Gastrocnemius medialis (tissue), 4 donors: ENCODE measurements at places on chromosomes 16 and 17. TPM values are rescaled to one million over a fixed set of nuclear protein-coding genes. Genes with fewer than 3 reads are reported as not detected.

- H3K27me3 ChIP-seq: no peaks in the 10 kb centered on the region
- no peaks in the 10 kb centered on the region for H3K4me1 ChIP-seq
Measured at GRCh38 chr17:10304758-10305300, 68.0 kb downstream of the MYH13 start.

DNA sequence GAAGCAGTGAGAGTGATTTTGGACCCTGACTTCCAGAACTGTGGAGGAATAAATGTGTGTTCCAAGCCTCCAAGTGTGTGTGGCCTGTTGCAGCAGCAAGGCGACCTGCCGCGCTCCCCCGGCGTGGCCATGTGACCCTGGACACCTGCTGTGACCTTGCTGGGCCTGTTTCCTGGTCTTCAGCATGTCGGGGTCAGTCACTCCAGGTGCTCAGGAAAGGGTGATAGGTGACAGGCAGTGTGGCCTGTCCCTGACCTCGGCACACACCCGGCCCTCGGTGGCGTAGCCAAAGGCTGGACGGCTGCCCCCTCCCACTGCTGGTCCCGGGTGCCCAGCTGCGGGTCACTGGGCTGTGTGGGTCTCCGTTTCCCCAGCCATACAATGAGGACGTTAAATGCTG lies 31.8 kb upstream of the ZNF469 start:
- no peaks in the 10 kb centered on the region for H3K27me3 ChIP-seq
- no peak overlapping the region for H3K4me3 ChIP-seq
- no peak overlapping the region for H3K27ac ChIP-seq
- H3K4me1 ChIP-seq: no peaks in the 10 kb centered on the region
- H3K36me3 ChIP-seq: no peaks in the 10 kb centered on the region

DNA sequence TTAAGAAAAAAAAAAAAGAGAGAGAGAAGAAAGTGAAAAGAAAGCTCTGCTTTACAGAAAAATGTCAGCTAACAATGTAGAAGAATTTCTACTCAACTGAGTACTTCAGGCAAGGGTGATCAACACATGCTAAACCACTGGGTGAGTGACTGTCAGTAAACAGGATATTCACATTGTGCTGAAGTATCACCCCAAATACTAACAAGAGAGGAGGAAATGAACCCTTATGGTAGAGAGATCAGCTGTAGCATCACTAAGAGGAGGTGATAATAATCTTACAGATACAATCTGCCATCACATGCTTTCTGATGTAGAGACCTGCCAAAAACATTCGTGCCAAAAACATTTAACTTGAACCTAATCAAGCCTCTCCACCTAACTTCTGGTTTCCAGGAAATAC lies 30.7 kb upstream of the ICAM2 start:
- no peaks in the 10 kb centered on the region for H3K27me3 ChIP-seq
- no peak overlapping the region for H3K27ac ChIP-seq
- H3K4me3 ChIP-seq: no peak overlapping the region
- no peaks in the 10 kb centered on the region for H3K36me3 ChIP-seq
- no peaks in the 10 kb centered on the region for H3K4me1 ChIP-seq

- peaks cover 10% of the 10 kb centered on the region for H3K27me3 ChIP-seq
- no peak overlapping the region for H3K27ac ChIP-seq
- no peaks in the 10 kb centered on the region for H3K4me1 ChIP-seq
- no peak for DNase-seq
Measured at GRCh38 chr17:62809656-62810055, 1.5 kb upstream of the MARCHF10 start.

Gene KREMEN2
- total RNA-seq: not detected

GRCh38 chr16:61309386-61309785 lies 726.9 kb downstream of the CDH8 start:
- no peaks in the 10 kb centered on the region for H3K27me3 ChIP-seq
- no peak for DNase-seq
- H3K36me3 ChIP-seq: no peaks in the 10 kb centered on the region
- no peaks in the 10 kb centered on the region for H3K4me1 ChIP-seq
- no peak overlapping the region for H3K4me3 ChIP-seq

Gene NPIPA2
- total RNA-seq: 0.60 TPM

Gene CDK5R1
- 1.3 TPM for total RNA-seq

Gene CLUH
- total RNA-seq: 165 TPM

DNA sequence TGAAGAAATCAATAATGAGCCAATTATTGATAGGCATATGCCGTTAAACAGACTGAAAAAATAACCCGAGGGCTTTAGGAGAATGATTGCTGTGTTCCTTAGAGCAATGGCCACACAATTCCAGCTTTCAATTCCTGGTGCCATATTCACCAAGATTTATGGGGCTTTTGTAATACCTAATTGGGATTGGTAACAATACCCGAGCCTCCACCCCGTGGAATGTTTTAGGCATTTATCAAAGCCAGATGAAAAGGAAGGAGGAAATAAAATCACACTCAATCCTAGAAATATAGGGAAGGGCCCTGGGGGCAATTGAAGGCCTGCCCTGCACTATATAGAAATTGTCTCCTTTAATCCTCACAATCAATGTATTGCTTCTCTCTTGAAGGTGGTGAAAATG lies 42.1 kb upstream of the MLYCD start:
- no peaks in the 10 kb centered on the region for H3K27me3 ChIP-seq
- no peaks in the 10 kb centered on the region for H3K36me3 ChIP-seq
- no peaks in the 10 kb centered on the region for H3K4me1 ChIP-seq
- no peak for DNase-seq
- no peak overlapping the region for H3K27ac ChIP-seq

DNA sequence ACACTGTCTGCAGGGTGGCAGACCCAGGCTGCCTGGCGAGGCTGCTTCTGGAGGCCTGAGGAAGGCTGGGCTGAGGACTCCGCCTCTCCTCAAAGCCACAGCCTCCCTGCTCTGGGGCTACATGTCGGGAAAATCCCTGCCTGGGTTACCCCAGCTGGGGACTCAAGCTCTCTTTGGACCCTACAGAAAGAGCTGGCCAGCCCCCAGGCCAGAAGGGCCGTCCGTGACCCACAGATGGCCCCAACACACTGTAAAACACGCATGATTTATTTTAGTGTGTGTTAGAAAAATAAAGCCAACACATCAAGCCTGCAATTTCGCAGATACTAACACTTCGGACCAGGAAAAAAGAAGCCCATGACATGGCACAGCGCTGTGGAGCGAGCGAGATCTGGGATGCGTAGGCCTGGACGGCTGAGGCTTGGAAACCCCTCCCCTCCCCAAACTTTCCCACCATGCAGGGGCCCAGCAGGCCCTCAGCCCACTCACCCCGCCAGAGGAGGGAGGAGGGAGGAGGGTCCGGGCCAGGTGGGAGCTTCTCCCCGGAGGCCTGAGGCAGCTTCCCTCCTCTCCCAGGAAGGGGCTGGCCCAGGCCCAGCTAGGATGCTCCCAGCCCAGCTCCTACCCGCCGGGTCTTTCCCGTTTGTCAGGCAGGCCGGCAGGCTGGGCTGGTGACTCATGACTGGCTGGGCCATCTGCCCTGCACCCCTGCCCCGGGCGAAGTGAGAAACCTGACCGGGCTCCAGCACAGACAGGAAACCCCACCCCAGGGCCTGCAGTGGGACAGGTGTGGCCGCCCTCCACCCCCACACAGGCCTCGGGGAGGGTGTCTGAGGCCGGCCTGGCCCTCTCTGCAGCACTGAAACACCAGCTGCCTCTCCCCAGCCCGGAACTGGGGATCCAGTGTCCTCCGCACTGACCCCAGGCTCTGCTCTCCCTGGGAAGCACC lies 34.1 kb upstream of the SLC38A10 start:
- H3K27me3 ChIP-seq: no peaks in the 10 kb centered on the region
- H3K36me3 ChIP-seq: no peaks in the 10 kb centered on the region
- H3K27ac ChIP-seq: peak overlapping the region; percentile 90
- peak; percentile 99 for DNase-seq
- H3K4me1 ChIP-seq: peaks cover 54% of the 10 kb centered on the region
- peak overlapping the region; percentile 35 for H3K4me3 ChIP-seq

DNA sequence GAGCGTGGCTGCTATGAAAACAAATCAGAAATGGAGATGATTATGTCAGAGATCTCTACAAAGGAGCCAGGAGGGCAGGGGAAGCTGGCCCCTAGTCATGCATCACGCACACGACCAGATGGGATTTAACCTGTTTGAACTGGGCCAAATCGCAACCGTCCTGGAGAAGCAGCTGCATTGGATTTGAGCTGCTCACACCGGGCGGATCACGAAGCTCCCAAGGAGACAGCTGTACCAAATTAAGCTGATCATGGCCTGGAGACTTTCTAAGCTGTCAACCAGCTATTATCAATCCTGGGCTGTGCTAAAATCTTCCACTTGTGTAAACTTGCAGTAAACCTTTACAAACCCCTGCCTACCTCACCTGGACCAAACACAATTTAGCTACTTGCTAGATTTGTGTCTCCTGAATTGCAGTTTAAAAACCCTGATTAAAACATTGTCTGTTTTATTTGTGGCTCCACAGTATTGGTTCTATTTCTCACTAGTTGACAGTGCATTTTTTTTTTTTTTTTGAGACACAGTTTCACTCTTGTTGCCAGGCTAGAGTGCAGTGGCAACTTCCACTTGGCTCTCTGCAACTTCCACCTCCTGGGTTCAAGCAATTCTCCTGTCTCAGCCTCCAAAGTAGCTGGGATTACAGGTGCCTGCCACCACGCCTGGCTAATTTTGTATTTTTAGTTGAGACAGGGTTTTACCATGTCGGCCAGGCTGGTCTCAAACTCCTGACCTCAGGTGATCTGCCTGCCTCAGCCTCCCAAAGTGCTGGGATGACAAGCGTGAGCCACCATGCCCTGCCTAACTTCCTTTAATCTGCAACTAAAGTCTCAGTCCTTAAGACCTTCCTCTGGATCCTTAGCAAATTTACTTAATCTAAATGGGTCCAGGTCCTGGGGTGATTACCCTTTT lies 98.3 kb upstream of the GRIN2A start:
- no peak overlapping the region for H3K27ac ChIP-seq
- no peaks in the 10 kb centered on the region for H3K4me1 ChIP-seq
- no peak overlapping the region for H3K4me3 ChIP-seq
- DNase-seq: no peak

DNA sequence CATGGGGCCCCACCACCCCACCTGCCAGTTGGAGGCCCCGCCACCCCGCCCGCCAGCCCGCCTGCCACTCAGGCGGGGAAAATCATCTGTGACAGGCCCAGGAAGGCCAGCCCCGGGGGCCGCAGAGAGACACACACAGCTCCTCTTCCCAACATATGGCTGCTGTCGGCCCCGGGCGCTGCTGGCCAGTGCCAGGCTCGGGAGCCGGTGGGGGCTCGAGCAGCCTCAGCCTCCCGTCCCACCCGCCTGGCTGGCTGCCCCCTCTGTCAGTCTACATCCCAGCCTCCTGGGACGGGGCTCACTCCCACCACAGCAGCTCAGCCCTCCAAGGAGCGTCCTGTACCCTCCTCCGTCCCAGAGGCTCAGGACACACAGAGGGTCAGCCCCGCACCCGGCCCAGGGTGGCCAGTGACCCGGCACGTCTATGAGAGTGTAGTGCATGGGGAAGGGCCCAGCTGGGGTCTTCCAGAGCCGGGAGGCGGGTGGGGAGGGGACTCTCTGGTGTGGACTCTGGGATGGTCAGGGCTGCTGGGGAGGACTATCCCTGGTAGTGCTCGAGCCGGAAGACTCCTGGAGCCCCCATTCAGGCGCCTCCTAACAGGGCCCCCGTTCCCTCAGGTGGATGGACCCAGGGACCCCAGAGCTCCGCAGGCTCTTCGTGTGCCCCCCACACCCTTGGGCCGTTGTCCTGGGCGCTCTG lies 3.6 kb upstream of the PRR35 start:
- peaks cover 21% of the 10 kb centered on the region for H3K27me3 ChIP-seq
- H3K36me3 ChIP-seq: peaks cover 14% of the 10 kb centered on the region
- H3K4me3 ChIP-seq: no peak overlapping the region

DNA sequence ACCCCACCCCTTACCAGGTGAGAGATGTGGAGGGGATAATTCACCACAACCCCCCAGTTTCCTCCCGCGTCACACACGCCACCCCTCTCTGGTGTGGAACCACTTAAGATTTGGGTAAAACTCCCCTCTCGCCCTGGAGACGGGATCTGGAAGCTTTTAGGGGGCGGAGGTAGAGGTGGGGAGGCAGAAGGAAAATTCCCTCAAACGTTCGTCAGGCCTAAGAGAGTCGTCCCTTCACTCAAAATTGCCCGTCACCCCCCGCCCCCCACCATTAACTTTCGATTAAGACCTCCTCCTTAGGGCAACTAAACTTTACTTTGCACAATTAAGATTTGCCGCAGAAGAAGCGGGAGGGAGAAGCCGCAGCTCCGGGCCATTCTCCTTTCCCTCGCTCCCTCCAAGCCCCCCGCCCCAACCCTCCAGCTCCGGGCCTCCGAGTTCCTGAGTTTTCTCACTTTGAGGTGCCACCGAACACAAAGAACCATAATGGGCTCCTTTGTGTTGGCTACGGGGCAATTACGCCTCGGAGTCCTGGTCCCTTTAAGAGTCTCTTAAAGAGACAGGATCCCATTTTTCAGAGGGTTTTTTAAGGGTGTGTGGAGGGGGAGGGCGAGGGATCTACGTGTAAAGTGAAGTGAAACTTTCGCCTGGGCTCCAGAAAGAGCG lies 985 bp upstream of the FZD2 start:
- H3K4me3 ChIP-seq: peak overlapping the region; percentile 96
- DNase-seq: peak; percentile 21
- no peaks in the 10 kb centered on the region for H3K4me1 ChIP-seq
- no peaks in the 10 kb centered on the region for H3K36me3 ChIP-seq
- peaks cover 17% of the 10 kb centered on the region for H3K27me3 ChIP-seq

DNA sequence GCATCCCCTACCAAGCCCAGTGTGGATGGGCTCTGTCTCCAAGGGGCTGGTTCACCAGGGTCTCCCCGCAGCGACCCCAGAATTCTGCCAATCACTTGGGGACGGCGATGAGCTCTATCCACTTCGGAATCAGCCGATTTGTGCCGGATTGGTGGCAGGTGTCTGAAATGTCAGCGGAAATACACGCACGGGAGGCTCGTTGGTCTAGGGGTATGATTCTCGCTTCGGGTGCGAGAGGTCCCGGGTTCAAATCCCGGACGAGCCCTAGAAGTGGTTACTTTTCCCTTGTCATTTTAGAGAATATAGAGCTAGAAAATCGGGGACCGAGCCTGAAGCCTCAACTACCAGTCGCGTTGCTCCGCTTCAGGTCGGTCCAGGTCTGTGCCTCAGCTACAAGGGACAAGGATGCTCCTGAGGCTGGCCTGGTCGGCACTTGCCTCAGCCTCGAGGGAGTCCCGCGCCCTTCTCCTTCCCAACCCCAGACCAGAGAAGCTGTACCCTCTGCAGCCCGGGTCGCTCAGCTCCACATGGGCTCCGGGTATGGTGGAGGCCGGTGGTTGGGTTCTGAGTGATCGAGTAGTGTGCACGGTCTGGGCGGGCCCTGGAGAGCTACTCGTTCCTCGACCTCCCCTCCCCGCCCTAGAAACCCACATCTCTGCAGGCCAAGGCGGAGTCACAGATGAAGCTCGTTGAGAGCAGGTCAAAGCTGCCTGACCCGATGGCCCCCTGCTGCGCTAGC lies 16.0 kb upstream of the OR1F1 start:
- H3K36me3 ChIP-seq: no peaks in the 10 kb centered on the region
- peaks cover 88% of the 10 kb centered on the region for H3K27me3 ChIP-seq
- no peak overlapping the region for H3K4me3 ChIP-seq
- DNase-seq: no peak
- peaks cover 12% of the 10 kb centered on the region for H3K4me1 ChIP-seq
- no peak overlapping the region for H3K27ac ChIP-seq

- H3K4me3 ChIP-seq: no peak overlapping the region
- no peak overlapping the region for H3K27ac ChIP-seq
- H3K27me3 ChIP-seq: peaks cover 3% of the 10 kb centered on the region
- no peak for DNase-seq
Measured at GRCh38 chr16:87186446-87186845, 130.7 kb downstream of the C16orf95 start.
